Stomach (tissue), 19 donors: ENCODE measurements at places on chromosomes 2 and 18. TPM values are rescaled to one million over a fixed set of nuclear protein-coding genes. Genes with fewer than 3 reads are reported as not detected.

SERPINB5 gene
- 3.9 TPM for total RNA-seq

CFAP65 gene
- total RNA-seq, result not detected

PSMA8 gene
- not detected for total RNA-seq

KIF1A gene
- 4.4 TPM for total RNA-seq

SPDYA gene
- total RNA-seq, result 0.58 TPM

EVA1A gene
- not detected for total RNA-seq

PTPRN gene
- total RNA-seq, result 5.0 TPM

FZD7 gene
- total RNA-seq, result 5.1 TPM

LBX2 gene
- total RNA-seq, result not detected

NYAP2 gene
- total RNA-seq, result not detected
